ENCODE measurements at places on chromosomes 1 and 21.

DNA sequence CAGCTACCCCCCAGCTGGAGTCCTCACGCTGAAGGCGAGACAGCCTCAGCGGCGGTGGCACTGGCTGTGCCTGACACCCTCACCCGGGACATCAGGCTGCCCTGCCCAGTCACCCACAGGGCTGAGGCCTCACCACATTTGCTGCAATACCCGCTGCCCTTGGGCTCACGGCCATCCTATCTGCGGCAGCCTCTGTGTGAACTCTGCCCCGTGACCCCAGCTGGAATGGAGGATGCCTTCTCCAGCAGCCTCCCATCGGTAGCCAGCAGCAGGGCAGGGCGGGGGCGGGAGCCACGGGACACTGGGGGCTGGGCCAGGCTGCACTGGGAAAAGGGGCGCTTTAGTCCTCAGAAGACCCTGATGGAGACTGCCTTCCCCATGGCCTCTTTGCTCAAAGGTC is 112.4 kb upstream of the ZBTB40 start:
- DNase-seq = no peak

GRCh38 chr1:151782741-151783140 is 7.6 kb downstream of the TDRKH start:
- DNase-seq = no peak

DNA sequence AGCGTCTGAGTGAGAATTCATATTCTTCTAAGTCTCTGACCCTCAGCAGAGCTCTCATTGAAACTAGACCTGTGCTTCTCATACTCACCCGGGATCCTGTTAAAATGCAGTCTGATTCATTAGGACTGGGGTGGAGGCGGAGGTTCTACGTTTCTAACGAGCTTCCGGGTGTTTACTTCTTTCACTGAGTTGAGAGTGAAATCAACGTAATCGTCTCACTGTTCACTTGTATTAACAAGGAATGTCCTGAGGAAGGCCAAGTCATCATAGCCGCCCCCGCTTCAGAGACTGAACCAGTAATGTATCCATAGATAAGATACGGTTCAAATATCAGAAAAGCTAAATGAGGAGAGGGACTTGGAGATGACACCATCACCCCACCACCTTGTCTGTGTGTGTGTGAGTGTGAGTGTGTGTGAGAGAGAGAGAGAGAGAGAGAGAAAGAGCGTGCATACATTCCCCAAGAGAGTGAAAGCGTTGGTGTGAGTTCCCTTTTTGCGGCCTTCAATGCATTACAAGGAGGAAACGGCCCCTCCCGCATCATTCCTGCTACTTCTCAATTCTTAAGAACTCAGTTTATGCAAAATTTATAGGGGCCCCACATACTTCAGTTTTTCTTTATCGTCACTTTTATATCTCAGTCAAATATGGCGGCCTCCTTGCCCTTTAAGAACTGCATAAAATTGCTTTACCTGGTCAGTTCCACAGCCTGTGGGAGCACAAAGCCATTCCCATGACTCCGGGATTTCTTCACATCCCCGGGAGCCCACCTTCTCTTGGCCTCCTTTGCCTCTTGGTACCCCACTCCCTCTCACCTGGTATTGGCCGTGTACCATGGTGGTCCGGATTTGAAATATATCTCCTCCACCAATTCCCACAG is 19.8 kb downstream of the KMO start:
- DNase-seq = no peak

DNA sequence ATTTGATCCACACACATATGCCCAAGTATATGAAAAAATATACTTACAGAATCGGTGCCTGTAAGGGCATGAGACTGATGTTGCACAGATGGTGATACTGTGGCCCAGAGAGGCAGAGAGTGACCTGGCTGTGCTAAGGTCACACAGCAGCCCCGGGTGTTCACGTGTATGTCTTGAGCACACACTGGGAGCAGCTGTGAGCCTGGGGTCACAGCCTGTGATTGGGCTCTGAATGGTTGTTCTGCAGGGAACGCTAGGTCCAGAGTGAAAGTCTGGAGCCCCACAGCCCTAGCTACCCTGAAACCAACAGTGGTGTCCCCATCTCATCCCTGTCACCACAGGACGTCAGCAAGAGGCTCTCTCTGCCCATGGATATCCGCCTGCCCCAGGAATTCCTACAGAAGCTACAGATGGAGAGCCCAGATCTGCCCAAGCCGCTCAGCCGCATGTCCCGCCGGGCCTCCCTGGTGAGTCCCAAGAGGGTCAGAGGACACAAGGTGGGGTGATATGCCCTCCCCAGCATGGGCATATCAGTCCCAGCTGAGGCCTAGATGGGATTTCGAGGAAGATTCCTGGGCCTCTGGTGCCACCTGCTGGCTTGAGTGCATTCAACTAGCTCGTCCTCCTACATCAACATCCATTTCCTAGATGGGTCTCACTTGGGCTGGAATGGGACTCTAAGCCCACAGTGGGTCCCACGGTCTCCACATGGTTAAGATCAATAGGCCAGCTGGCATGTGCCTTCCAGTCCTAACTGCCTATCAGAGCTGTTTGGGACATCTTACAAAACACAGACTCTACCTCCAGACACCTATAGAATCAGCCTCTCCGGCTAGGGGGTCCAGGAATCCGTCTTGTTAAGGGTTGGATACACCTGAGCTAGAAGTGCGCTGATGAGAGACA is 19.7 kb downstream of the CDK18 start:
- peak; percentile 83 for DNase-seq

Data from NCI-H69 (cell line).